T follicular helper cell (primary cell): ENCODE measurements at places on chromosomes 7 and 10.
A peak's percentile ranks its signal among the peaks of the same experiment; 100 is the strongest.

DNA sequence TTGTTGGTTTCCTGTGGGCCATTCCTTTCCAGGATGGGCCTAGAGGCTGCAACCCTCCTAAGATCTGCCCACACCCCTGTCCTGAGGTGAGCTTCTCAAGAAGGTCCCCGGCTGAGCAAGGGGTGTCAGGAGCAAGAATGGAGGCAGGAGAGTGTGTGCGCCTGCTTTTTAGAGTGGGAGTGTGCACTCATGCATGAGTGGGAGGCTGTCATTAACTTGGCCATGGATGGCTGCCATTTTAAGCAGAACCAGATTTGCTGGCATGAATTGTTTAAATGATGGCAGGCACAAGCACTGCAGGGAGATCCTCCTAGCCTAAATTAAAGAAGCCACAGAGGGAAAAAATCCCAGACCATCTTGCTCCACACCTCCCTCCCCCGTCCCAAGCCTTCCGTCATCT lies 2.9 kb upstream of the SGPL1 start:
- DNase-seq: no peak

DNA sequence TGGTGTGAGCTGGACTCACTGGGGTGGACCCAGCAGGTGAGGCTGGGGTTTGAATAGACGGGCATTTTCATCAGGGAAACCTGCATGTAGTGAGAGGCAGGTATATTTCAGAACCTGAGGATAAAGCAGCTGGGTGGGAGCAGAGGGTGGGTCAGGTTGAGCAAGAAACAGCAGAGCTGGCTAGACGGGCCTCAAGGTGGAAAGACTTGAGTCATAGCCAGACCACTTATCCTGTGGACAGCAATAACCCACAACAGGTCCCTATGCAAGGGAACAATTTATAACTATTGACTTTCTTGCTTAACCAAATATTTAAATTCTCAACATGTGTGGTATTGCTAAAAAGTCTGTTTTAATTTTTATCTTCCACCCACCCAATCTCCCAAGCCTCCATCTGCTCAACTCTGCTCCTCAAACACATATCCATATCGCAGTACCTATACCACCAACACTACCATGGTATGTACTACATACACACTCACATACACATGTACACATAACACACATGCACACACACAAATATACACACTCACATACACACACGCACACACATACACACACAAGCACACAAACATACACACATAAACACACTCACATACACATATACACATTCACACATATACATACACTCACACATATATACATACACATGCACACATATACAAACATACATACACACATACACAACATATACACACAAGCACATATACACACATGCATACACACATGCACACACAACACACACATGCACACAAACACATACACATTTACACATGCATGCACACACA lies 129.0 kb upstream of the C7orf33 start:
- DNase-seq: no peak

- DNase-seq: no peak
Measured at GRCh38 chr10:76393875-76394706, 962.7 kb downstream of the LRMDA start.

DNA sequence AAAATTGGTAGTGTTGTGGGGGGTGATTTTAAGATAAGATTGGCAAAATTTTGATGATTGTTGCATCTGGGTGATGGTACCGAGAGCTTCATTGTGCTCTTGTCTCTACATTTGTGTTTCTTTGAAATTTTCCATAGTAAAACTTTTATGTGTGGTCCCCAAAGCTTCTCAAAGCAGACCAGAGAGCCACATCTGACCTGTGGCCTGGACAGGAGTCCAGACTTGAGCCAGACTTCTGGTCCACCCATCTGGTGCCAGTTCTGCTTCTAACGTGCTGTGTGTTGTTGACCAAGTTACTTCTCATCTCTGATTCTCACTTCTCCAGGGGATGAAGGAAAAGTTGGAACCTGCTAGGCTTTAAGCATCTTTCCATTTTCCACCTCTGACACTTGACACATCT lies 120.1 kb downstream of the C10orf105 start:
- no peak for DNase-seq

DNA sequence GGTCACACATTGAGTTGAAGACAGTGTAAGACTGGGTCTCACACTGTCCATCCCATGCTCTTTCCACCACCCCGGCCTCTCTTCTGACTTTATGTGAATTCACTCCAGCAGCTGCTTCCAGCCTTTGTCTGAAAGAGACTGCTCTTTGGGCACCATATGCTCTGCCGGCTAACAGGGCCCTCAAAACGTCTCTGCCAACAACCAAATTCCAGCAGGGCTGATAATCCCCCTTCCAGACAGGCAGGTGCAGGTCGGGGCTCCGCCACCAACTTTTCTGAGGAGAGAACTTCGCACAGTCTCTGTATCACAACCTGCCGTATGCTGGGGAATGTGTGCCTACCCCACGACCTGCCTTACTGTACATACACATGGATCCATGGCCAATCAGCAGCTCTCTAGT lies 64.3 kb downstream of the PLXNA4 start:
- no peak for DNase-seq

DNA sequence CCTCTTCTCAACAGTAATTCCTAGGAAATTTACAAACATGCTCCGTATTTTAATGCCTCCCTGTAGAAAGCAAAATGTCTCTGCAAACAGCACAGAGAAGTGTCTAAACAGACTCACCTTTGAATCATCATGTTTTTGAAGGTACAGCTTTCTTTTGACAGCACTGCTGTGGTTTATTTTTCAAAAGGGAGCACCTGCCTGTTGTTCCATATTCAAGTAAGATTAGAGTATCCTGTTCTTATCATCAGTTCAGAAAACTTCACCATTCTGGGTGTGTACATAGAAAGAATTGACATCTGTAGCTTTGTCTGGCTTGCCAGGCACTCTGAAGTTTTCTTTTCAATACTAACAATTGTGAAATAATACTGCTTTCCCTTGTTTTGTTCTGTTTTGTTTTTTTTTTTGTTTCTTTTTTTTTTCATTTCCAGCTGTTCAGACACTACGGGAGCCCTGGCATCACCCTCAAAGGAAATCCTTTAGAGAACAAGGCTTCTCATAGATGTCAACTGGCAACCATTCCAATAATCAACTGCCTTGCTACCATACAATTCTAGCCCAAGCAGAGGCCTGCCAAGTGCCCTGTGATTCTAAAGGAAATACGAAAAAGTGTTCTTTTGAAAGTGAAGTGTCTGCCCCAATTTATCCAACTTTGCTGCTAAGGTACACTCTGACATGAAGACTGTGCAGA lies 275.9 kb downstream of the PRPF18 start:
- DNase-seq: no peak

GRCh38 chr7:75813084-75813483 lies 522 bp downstream of the CCL24 start:
- DNase-seq: no peak

DNA sequence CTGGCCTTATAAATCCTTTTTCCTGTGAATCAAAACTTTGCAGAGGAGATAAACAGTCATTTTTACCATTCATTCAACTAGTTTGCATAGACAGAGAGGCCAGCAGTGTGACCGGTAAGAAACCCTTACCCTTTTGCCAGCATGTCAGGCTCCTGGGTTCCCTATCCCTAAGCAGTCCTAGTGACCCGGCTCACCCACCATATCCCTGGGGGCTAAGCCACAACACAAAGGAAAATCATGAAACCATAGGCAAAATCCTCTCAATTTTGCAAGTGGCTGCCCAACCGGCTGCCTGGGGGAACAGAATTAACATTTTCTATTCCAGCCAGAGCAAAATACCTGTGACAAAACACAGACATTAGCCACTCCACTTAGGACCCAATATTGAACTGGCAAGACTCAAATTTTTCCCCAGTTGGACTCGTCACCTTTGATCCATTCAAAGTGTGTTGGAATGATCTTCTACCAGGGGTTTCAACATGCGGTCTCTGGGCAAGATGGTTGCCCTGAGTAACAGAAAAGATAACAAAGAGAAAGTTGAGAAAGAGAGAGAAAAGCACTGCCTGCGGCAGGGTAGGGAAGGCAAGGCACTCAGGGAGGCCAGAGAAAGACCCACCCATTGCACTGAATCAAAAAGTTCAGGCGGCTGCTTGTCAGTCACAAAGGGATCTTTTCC lies 174.8 kb upstream of the NAMPT start:
- no peak for DNase-seq

GRCh38 chr10:78263521-78263988 lies 229.9 kb downstream of the RPS24 start:
- no peak for DNase-seq

GRCh38 chr10:56142092-56142728 lies 218.8 kb downstream of the ZWINT start:
- no peak for DNase-seq

- no peak for DNase-seq
Measured at GRCh38 chr10:123013456-123014419, 4.9 kb downstream of the ACADSB start.

DNA sequence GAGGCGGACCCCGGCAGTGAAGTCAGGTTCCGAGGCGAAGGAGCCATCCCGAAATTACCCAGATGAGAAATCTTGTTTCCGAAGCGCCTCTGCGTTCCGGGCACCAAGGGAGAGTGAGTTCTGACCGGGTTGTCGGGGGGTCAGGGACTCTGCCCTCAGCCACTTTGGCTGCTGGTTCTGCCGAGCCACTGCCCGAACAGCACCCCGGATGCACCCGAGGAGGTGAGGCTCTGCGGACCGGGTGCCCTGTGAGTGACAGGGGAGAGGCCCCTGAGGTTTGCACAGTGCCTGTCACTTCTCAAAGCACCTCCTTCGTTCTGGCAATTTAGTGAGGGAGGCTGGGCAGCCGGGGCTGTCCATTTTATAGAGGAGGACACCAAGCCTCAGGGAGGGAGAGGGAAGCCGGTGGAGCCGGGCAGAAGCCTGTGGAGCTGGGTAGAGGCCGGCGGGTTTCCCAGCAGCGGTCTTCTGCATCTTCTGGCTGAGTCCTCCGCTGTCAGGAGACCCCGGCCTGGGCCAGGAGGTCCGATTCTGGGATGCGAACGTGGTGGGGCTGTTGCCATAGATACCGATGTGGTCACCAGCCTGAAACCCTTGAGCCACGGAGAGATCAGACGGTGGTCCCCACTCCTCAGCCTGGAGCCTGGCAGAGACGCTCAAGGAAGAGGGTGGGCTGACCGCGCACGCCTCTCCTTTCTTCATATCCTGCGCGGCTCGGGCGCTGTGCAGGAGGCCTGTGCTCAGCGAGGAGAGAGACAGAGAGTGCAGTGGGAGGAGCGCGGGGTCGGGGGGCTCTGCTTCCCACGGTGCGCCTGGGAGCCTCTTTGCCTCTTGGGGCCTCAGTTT lies 18.9 kb upstream of the SHH start:
- no peak for DNase-seq

GRCh38 chr7:39312254-39312989 lies 253.8 kb upstream of the YAE1 start:
- DNase-seq: no peak

DNA sequence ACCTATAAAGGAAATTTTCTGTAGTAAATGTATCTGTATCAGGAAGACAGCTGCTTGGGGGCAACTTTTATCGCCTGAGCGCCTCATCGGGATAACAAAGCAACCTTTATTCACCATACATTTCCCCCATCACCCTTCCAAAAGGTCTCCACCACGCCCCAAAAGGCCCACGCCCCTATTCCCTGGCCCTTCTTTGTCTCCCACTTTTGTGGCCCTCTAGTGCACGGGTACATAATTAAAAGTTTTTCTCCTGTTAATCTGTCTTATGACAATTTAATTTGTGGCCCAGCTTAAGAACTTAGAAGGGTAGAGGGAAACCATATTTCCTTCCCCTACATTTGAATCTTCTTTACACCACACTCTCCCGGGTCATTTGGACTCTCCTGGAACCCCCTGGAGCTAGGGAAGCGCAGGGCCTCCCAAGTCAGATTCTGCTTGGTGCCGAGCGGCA lies 625 bp downstream of the RP9 start:
- DNase-seq: no peak

DNA sequence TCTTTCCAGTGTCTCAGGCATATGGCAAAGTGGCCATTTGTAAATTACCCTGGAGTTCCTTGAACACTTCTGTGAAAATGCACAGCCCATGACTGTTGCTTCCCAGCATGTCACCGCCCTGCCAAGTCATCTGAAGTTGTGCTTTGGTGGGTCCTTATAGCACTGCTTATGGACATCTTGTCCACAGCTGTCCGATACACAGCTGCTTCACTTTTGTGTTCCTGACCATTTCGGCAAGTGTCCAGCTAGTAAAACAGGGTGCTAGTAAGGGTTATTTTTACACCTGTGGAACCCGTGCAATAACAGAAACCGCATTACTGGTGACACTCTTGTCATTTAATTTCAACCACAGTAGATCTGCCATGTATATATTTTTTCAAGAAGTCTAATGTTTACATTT lies 29.7 kb downstream of the PIP4K2A start:
- no peak for DNase-seq

GRCh38 chr10:70964881-70965280 lies 76.5 kb upstream of the PCBD1 start:
- no peak for DNase-seq

GRCh38 chr10:14244801-14245211 lies 85.9 kb downstream of the FRMD4A start:
- no peak for DNase-seq

GRCh38 chr10:26960308-26960707 lies 99.5 kb upstream of the ABI1 start:
- DNase-seq: no peak

GRCh38 chr10:100043344-100043743 lies 33.6 kb upstream of the DNMBP start:
- DNase-seq: no peak

GRCh38 chr10:70880077-70880534 lies 8.3 kb downstream of the PCBD1 start:
- peak; percentile 63 for DNase-seq

GRCh38 chr7:116258734-116259133 lies 48.4 kb downstream of the TES start:
- DNase-seq: peak; percentile 2

DNA sequence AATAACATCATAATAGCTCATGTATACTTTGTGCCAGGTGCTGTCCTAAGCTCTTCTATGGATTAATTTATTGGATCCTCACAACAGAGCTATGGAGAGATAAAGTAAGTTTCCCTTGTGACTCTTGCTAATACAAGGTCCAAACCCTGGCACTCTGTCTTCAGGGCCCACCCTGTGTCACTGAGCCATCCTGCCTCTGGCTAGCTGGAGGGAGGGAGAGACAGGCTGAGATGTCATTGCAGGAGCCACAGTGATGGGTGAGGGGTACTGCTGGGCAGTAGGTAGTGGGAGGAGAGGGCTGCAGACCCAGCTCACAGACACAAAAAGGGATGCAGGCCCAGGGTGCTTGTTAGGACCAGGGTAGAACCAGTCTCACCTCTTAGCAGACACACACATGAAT lies 16.9 kb downstream of the GCK start:
- no peak for DNase-seq

- no peak for DNase-seq
Measured at GRCh38 chr10:132257271-132257670, 50.5 kb downstream of the STK32C start.

DNA sequence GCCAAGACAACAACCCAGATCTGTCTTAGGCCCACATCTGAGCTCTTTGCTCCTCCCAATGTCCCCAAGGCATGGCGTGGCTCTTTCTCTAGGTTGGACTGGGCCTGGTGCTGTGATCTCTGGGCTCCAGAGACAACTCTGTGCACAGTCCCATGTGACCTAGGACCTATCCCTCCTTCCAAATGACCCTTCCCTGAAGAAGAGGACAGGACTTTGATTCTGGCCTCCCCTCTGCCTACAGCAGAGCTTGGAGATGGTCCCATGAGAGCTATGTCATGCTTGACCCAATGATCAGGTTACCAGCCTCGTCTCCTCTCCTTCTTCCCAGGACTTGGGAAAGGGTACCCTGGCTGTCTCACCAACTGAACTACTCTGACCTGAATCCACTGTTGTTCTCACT lies 296.3 kb upstream of the GALNT17 start:
- DNase-seq: no peak

- DNase-seq: no peak
Measured at GRCh38 chr10:6128591-6129251, 39.9 kb downstream of the RBM17 start.
